ENCODE measurements at places on chromosomes 2 and 18.

DNA sequence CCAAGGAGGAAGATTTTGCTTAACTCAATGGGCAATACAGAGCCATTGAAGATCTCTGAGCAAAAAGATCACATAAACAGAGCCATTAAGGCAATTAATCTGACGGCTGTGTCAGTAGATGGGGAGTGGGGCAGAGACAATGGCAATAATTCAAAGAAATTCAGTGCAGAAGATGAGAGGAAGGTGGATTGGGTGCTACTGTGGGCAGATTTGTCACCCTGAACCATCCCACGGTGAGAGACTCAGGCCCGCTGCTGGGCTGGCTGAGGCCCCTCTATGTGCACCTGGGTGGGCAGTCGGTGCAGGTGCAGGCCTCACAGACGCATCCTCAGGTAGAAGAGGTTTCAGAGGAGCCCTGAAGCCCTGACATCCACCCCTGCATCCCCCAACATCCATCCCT, 458.6 kb downstream of the EIPR1 start:
- no peak for DNase-seq

GRCh38 chr2:29802986-29803385, 118.4 kb downstream of the ALK start:
- no peak for DNase-seq

DNA sequence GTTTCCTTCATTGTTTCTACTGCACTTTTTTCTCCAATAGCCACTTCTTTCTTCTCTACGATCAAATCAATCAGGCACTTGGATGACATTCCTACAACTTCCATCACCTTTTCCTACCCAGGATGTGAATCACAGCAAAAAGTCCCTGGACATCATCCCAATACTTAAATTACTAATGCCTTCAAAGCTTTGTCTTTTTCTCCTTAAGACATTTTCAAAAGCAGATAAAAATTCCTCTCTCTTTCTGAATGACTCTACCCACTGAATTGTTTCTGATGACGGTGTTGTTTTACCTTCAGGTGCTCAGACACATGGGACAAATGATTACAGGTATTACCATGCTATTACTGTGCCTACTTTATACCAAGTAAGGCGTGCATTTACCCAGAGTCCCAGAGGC, 500.9 kb downstream of the FBXO15 start:
- no peak for DNase-seq

DNA sequence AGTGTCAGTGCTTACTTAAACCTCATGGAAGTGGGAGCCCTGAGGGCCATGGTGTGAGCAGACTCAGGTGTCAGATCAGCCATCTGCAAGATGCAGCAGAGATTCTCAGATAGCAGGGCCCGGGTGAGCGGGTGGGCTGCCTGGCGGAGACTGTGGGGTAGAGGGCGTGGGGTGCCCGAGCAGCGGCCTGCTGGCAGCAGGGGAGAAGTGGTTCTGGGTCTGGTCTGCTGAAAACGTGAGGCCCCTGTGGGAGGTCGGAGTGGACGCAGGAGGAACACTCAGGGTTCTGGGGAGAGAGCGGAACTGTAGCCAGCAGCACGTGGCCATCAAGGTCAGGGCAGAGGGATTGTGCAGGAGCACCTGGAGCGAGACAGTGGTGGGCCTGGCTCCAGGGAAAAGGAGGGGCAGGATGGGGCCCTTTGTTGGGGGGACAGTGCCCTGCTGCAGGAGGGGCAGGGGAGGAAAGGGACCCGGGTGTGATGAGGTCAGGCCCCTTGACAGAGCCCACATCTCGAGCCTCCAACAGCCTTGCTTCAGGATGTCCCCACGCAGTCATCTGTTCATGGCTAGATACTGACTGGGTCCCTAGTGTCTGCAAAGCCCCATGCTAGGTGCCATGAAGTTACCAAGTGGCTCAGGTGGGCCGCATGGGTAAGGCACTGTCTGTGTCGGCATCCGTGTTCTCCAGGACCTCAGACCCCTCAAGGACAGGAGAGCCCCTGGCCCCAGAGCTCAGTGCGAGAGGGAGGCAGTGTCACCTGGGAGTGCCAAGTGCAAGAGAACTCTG, 2.7 kb upstream of the ESPNL start:
- DNase-seq, result no peak

DNA sequence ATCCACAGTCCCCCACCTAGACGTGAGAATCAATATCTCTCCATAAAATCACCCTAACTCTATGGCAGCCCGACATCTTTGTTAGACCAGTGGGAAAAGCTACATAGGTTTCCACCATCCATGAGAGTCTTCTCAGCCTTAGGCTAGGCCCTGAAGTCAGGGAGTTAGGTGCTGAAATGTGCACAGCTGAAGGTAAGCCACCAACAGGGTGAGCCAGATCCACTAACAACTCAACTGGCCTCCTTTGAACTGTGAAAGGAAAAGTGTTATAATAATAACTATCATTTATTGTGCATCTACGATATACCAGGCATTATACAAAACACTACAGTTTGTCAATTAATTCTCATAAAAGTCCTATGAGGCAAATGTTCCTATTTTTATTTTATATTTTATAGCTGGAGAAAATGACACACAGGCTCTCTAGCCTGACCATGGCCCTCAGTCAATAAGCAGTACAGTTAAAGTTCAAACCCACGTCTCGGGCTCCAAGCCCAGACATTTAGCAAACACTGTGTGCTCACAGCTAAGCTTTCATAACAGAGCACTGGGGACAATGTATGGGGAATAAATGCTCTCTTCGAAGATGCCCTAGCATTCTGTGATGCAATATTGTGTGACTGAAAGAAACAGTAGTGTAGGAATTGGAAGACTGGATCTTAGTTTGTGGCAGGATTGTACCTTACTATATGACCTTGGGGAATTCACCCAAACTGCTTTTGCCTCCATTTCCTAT, 11.2 kb upstream of the CYP27C1 start:
- DNase-seq, result no peak

- DNase-seq, result no peak
Measured at GRCh38 chr18:2199060-2199459, 372.2 kb downstream of the METTL4 start.

GRCh38 chr2:64945973-64946768, 43.0 kb upstream of the SLC1A4 start:
- DNase-seq, result no peak

DNA sequence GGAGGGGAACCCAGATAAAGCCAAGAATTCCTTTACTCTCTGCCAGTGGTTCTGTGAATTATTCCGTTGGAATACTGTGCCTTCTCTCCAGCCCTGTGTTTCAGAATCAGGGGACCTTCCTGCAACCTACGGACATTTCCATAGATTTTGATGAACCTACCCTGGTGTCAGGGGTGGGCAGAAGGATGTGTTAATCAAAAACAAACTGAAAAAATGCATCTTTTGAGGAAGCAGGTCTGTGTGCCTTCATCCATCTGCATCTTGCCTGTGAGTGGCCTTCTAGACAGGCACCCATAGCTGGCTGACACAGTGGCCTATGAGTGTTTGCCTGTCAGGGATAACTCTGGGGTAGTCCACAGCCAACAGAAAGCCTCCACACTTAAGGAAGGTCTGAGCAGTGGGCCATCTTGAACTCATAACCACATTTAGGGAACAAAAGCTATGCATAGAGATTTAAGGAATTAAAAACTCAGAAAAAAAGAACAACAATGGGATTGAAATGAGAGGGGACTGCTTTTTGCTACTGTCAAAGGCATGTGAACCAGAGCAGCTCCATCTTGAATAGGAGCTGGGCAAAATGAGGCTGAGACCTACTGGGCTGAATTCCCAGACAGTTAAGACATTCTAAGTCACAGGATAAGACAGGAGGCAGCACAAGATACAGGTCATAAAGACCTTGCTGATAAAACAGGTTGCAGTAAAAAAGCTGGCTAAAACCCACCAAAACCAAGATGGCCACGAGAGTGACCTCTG, 45.9 kb upstream of the ITGA6 start:
- no peak for DNase-seq

GRCh38 chr2:215507836-215508235, 72.0 kb upstream of the FN1 start:
- DNase-seq, result no peak

- DNase-seq, result no peak
Measured at GRCh38 chr2:109065391-109065734, 63.6 kb upstream of the SH3RF3 start.

DNA sequence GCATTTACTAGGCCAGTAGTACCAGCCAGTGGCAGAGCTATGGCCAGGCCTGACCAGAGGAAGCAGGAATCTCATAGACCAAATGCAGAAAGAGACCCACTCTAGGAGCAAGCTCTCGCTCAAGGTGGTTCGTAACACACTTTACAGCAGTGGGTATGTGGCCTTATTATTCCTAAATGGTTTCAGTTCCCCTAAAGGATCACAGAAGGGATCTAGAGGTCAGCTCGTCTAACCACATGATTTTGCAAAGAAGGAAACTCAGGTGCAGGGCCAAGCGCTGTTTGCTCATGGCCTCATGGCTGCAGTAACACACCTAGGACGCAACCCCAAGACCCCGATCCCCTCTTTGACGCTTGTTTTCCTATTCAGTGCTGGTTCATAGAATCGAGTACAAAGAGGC, 65.5 kb upstream of the ATG16L1 start:
- no peak for DNase-seq

DNA sequence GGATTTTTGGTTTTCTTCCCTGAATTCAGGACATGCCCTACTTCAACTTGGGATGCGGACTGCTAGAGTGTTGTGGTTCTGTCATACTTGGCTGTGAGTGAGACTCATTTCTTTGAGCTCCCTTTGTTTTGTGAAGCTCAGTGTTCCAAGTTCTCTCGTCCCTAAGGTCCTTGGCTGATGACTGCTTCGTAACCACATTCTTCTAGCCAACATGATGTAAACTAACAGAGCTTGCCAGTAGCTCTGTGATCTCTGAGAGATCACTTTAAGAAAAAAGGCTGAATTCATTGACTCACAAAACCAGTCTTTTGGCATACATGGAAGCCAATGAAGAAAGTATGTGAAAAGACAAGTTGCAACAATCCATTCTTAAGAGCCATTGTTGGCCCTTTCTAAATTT, 96.9 kb upstream of the MSTN start:
- no peak for DNase-seq

DNA sequence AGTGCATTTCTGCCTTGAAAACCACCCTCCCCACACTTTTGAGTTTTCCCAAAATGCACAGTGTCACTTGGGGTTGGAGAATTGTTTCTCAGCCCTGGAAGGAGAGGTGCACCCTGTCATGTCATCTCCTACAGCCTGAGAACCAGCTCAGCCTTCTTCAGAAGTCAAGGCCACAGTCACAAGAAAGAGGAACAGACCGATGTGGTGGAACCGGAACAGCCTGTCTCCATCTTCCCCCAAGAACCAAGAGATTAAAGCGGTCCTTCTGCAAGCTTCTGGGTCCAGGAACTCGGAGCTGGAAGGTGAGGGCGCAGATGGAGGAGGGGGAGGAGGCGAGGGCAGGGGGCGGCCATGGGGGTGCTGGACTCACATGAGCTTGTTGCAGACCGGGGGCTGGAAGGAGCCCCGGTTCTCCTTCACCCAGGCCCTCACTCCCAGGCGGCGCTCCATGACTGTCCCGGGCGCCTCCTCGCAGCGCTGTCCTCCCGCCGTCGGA, 248 bp downstream of the HAAO start:
- no peak for DNase-seq

DNA sequence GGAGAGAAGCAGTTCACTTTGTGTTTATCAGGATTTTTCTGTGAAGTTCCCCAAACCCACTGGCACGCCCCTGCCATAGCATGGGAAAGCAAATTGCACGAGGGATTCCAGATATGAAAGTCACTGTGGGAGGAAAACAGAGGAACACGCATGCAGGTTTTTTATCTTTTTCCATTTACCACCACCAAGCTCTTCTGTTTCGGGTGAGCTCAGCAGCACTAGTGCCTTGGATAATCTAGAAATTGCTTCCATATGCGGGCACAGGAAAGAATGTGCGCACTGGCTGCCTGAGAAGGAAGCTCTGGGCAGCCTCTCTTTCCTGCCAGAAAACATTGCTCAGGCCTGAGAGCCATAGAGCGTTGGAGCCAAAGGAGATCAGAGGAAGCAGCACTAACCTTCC, 65.9 kb upstream of the WIPF1 start:
- no peak for DNase-seq

- no peak for DNase-seq
Measured at GRCh38 chr2:105428387-105429018, 29.7 kb upstream of the FHL2 start.

GRCh38 chr2:234251326-234252271, 201.1 kb downstream of the SPP2 start:
- no peak for DNase-seq

DNA sequence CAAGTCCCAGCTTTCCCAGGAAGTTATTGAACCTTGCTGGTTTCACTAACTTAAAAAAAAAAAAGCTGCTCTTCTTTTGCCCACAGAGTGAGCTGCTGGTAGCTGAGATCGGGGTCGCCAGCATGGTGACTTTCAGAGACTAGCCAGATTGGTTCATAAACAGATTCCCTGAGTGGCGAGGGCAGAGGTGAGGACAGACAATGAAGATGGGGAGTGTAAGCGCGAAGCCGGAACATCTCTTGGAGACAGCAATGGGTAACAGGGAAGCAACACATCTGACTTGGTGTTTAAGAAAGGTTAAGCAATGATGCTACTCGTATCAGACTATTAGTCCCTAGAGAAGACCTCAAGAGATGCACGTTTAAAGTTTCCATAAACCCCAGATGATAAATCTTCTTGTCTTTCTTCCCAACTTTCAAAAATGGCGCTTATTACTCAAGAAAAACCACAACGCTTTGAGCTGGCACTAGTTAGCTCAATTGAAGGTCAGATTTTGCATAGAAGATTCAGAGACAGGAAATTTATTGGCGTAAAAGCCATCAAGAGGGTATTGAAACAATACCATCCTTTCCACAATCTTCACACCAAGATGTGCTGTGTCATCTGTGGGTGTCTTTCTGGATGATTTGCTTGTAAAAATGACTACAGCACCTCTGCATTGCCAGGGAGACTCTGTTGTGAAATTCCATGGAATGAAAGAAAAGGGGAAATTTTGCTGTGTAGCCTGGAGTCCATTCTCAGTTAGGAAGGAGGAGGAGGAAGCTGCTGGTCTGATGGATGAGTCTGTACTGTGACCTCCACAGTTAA, 193.1 kb upstream of the CXCR4 start:
- DNase-seq, result no peak

- no peak for DNase-seq
Measured at GRCh38 chr2:217289177-217289906, 429.5 kb upstream of the TNP1 start.

DNA sequence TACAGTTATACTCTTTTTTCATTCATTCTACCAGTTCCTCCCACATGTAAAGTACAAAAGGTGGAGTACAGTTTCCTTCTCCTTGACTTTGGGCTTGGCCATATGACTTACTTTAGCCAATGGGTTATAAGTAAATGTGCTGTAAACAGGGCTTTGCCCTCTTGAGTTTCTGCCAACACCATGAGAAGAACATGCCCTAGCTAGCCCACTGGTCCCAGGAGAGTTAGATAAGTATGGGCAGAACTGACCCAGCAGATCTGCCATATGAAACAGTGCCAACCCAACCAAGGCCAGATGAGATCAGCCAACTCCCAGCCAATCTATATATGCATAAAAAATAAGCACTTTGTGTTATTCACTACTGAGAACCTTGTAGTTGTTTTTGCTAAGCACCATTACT, 25.5 kb downstream of the ZC3H8 start:
- no peak for DNase-seq

- DNase-seq, result no peak
Measured at GRCh38 chr2:207238831-207239701, 73.3 kb upstream of the KLF7 start.

- DNase-seq, result no peak
Measured at GRCh38 chr2:181174611-181175580, 194.5 kb downstream of the UBE2E3 start.
